Stimulated activated CD8-positive, alpha-beta memory T cell treated with anti-CD3 and anti-CD28 coated beads, Interleukin-15, amount 100 ng/mL, for 48 hours (primary cell): ENCODE measurements at places on chromosomes 7 and 10.
A peak's percentile ranks its signal among the peaks of the same experiment; 100 is the strongest.

DNA sequence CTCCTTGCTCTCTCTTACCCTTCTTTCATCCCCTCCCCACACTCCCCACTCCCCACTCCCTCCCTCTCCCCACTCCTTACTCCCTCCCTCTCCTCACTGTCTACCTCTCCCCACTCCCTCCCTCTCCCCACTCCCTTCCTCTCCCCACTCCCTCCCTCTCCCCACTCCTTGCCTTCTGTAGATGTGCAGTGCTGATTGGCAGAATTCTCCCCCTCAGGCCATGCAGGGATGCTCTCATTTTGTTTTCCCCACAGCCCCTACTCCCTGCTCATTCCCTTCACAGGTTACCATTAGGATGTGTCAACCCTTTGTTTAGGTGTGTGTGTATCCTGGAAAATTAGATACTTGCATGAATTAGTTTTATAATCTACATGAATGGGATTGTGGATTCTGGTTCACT, 90.3 kb downstream of the CELF2 start:
- no peak for DNase-seq

DNA sequence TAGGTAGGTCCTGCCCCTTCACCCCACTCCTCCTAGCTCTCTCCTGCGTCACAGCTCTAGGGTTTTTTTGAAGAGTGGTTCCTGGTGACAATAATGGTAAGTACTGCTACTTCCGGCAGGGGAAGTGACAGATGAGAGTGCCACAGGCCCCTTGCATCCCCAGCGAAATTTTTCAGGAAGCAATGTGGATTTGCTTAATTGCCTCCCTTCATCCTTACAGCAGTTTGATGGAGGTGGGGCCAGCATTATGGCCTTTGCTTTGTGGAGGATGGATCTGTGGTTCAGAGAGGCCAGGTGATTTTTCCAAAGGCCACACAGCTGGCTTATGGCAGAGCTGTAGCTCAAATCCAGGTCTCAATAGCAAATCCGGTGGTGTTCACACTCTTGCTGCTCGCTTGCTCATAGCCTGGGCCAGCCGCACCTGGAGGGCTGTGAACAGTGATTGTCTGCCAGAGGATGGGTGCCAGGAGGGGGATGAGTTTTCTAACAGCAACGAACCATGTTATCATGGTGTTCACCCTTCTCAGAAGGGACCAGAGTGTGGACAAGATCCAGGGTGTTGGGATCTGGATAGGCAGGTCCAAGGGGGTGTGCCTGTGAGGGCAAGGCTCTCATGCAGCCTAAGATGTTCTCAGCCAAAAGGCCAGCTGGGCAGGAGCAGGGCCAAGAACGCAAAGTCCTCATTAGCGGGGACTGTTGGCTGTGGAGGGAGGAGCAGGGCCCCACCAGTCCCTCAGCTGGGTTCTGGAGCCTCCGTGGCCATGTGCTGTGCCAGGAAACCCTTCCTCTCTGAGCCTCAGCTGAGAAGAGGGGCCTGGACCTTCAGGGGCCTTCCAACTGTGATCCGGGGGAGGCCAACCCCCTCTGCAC, 89.0 kb downstream of the EMX2 start:
- DNase-seq = no peak

DNA sequence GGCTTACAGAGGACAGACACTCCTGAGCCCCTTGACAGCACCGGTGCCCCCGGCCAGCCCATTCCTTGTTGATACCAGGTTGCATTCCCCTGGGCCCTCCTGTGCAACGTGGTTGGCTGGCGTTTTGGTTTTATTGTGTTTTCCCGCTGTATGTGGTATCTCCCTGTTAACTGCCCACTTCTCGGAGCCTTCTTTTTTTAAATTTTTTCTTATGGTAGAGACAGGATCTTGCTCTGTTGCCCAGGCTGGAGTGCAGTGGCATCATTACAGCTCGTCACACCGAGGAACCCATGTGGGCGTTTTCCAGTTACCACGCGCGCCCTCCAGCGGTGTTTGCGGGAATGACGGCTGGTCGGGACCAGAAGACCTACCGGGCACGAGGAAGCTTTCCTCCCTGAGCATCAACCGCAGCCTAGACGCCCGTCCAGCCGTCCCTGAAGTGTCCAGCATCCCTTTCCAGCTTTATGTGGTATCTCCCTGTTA, 16.9 kb upstream of the ZFAND2A start:
- DNase-seq = peak; percentile 76

GRCh38 chr10:116802876-116803275, 46.4 kb upstream of the ENO4 start:
- no peak for DNase-seq

DNA sequence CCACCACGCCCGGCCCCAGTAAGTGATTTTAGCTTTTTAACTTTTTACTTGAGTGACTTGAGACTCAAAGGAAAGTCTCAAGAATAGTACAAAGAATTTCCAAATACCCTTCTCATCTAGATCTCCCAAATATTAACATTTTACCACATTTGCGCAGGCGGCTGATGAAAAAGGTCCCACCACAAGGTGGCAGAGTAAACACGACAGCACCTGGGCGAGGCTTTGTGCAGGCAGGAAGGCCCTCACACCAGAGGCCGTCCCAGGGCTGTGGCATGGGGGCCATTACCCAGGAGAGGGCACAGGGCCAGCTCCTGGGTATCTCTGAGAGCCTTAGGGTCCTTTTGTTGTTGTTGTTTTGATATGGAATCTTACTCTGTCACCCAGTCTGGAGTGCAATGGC, 50.0 kb upstream of the WIPI2 start:
- no peak for DNase-seq

GRCh38 chr10:29191674-29192073, 97.2 kb upstream of the LYZL1 start:
- DNase-seq = no peak

DNA sequence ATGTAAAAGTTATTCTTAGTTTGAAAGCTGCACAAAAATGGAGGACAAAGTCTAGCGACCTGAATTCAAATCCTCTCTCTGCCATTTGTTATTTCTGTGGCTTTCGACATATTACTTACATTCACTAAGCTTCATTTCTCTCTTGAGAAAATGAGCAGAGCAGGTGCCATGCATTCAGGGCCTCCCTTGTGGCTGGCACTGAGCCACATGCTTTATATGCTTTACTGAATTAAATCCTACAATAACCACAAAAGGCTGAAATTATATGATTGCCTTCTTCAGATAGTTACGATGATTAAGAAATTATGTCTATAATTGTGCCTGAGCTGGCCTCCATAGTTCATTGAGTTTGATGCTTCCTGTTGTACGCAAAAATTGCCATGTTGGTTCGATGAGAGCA, 98.7 kb downstream of the NPSR1 start:
- no peak for DNase-seq

DNA sequence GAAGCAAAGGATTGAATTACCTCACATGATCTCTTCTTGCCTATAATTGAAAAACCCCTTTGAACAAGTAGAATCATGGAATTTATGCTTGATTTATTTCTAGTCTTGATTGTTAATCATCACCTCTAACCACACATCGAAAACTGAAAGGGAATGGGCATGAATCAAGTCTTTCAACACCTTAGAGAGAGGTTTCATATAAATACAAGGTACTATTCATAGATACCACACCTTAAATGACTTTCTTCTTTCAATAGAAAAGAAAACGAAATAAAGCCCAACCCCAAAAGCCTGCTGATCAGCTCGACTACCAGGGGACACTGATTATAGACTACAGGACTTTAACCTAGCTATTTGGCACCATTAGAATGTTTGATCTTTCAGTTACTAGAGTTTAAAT, 128.6 kb upstream of the PTPRZ1 start:
- no peak for DNase-seq
